ENCODE measurements at places on chromosomes 7 and 10. TPM values are rescaled to one million over a fixed set of nuclear protein-coding genes. Genes with fewer than 3 reads are reported as not detected.
A peak's percentile ranks its signal among the peaks of the same experiment; 100 is the strongest.

COL13A1 gene
- polyA plus RNA-seq, result not detected

RGR gene
- polyA plus RNA-seq, result not detected

DNA sequence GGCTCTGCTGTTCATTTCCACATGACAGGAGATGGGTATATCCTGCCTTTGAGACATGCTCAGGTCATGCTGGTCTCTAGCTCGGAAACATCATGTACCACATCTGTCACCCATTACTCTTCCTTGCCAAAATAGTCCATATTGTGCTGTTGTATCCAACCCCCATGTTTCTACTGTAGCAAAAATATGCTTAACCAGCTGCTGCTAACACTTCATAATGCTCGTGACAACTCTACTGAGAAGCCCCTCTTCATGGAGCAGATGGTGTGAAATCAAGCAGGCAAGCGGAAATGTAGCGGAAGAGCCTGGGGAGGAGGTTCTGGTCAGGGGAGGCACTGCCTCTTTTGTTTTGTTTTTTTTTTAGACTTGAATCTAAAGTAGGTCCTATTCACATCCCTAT is 82.9 kb downstream of the NPY start:
- no peaks in the 10 kb centered on the region for H3K4me1 ChIP-seq
- H3K27me3 ChIP-seq, result no peaks in the 10 kb centered on the region
- no peak for DNase-seq
- H3K36me3 ChIP-seq, result no peaks in the 10 kb centered on the region

DNA sequence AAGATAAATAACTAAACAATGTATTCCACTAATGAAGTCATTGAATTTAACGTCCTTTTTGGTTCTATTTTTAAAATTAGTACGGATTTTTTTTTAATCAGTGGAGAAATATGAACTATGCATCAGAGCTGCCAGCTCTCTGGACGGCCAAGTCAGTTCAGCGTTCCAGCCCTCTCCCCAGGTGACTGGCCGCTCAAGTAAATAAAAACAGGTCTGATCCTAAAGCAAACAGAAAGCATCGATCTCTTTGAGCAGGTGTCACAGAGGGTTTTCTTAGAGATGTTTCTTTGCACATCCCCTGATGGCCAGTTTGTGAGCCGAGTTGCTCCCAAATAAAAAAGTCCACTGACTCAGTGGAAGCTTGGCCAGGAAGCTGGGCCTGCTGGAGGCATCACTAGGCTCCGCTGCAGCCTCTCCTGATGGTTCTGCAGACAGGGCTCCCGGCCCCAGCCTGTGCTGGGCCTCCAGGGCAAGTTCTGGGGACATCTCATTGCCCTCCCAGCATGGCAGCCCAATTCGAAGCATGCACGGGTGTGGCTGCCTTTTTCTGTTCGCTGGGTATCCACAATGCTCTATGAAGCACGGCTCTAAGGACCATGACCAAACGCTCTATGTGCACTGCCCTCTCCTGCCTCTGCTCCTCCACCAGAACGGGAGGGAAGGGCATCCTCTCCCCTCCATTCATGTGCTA is 74.7 kb upstream of the PPP2R2D start:
- H3K4me1 ChIP-seq, result no peaks in the 10 kb centered on the region
- no peaks in the 10 kb centered on the region for H3K27me3 ChIP-seq
- no peak overlapping the region for H3K4me3 ChIP-seq
- no peaks in the 10 kb centered on the region for H3K36me3 ChIP-seq
- H3K27ac ChIP-seq, result no peak overlapping the region

GRCh38 chr7:28329661-28330363 is 82.5 kb upstream of the CREB5 start:
- peak overlapping the region; percentile 9 for H3K4me3 ChIP-seq
- no peak overlapping the region for H3K27ac ChIP-seq
- DNase-seq, result peak; percentile 45
- peaks cover 24% of the 10 kb centered on the region for H3K4me1 ChIP-seq
- H3K27me3 ChIP-seq, result no peaks in the 10 kb centered on the region
